ENCODE measurements at places on chromosomes 12 and 14. TPM values are rescaled to one million over a fixed set of nuclear protein-coding genes. Genes with fewer than 3 reads are reported as not detected.

Gene CIROP
- total RNA-seq: not detected

Gene PA2G4
- total RNA-seq: 248 TPM

Gene DCN
- not detected for total RNA-seq

Gene AP1G2
- total RNA-seq: 107 TPM

Gene ACSM4
- total RNA-seq: not detected

Gene SDR9C7
- not detected for total RNA-seq

Gene ALKBH2
- total RNA-seq: 24.4 TPM

Gene GALNT9
- total RNA-seq: 0.35 TPM

Gene WDHD1
- 93.7 TPM for total RNA-seq

Gene CD4
- 0.88 TPM for total RNA-seq

DNA sequence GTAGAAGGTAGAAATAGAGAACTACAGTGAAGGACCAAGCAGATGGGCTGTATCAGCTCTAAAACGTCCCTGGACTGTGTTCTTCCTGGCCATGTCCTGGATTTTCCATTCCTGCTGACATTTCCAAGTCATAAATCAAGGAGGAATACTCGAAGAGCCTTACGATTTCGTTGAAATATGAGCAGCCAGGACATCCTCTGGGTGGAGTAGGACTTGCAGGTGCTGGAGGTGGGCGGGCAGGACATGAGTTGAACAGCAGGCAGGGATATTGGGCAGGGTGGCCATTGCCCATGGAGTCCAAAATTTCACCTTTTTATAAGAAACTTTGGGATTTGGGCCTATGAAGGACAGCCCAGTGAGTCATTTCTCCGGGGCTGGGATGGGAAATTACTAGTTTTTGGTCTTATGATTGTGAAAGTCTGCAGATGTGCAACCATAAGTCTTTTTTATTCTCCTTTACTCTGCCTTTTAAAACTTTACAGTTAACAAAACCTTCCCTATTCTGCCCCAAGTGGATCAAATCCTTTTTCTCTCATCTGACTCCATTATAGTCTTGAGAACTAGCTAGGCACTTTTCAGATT is 88.8 kb downstream of the TMX1 start:
- DNase-seq: no peak

DNA sequence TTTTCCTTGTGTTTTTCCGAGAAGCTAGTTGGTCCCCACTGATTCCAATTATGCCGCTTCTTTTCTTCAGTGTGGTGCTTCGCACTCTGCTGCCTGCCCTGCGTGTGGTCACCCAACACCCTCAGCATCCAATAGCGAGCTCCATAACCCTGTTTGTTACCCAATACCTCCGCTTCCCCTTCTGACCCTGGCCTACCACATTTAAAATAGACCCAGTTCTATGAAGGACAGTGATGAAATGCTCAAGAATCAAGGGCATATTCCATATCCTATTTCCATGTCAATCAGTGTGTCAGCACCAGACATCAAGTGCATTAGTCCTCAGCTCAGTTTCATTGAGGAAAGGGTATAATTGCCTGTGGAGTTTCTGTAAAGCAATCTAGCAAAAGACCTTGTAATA is 9.5 kb downstream of the NDRG2 start:
- DNase-seq: no peak

DNA sequence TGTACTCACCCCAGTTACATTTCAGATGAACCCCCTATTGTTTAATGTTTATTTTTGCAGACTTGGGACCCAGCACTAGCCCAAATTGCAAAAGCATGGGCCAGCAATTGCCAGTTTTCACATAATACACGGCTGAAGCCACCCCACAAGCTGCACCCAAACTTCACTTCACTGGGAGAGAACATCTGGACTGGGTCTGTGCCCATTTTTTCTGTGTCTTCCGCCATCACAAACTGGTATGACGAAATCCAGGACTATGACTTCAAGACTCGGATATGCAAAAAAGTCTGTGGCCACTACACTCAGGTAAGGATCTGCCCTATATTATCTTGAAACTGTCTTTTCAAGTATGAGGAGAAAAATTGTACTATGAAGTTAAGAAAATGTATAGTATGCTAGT is 1.2 kb downstream of the GLIPR1 start:
- DNase-seq: no peak

DNA sequence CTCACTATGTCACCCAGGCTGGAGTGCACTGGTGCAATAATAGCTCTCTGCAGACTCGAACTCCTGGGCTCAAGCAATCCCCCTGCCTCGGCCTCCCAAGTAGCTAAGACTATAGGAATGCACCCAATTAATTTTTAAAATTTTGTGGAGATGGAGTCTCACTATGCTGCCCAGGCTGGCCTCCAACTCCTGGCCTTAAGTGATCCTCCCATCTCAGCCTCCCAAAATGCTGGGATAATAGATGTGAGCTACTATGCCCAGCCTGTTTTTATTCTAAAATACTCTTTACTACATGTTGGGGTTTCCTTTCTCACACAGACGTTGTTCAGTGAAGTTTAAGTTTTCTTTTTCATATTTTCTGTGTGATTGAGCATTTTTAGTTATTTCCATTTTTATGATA is 60.9 kb upstream of the DUSP6 start:
- no peak for DNase-seq

DNA sequence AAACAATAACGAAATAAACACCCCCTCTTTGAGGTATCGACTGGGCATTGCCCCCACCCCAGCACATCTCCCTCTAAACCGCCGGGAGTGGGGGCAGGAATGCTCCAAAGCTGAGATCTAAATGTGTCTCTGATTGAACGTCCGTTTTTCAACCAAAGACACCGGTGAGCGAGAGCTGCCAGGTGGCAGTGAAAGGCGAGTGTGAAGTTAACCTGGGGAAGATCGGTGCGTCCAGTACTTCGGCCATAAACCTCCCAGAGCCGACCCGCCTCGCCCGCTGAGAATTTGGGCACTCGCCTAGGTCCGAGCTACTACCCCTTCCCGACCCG is 625 bp downstream of the ANGEL1 start:
- DNase-seq: no peak

- no peak for DNase-seq
These were observed 786.1 kb downstream of the TMTC2 start for GRCh38 chr12:83472772-83473171.

- DNase-seq: no peak
These were observed 199.1 kb downstream of the SLC5A8 start for GRCh38 chr12:101010896-101011295.

GRCh38 chr14:105635560-105635959 is 109.2 kb downstream of the TMEM121 start:
- no peak for DNase-seq

- peak; percentile 57 for DNase-seq
These were observed 8.5 kb upstream of the PTPRB start for GRCh38 chr12:70645494-70646317.

GRCh38 chr12:54697851-54698250 is 49.7 kb upstream of the DCD start:
- no peak for DNase-seq

DNA sequence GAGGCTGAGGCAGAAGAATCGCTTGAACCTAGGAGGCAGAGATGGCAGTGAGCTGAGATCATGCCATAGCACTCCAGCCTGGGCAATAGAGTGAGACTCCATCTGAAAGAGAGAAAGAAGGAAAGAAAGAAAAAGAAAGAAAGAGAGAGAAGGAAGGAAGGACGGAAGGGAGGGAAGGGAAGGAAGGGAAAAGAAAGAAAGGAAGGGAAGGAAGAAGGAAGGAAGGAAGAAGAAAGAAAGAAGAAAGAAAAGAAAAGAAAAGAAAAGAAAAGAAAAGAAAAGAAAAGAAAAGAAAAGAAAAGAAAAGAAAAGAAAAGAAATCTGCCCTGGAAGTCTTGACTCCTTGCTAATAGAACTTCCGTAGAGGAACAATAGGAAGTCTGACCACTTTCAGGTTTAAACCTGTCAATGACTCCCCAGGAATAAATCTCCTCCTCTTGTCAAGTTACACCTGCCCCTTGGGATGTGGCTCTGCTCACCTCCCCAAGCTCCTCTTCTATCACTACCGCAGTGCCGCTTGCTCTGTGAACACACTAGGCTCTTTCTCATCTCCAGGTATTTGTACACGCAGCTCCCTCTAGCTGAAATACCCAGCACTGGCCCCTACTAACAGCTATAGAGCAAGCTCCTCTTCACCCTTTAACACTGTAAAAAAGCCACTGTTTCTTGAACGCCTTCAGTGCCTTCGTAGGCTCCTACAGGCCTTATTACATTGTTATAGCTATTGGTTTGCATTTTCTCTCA is 773.1 kb upstream of the TBX3 start:
- DNase-seq: peak; percentile 80

DNA sequence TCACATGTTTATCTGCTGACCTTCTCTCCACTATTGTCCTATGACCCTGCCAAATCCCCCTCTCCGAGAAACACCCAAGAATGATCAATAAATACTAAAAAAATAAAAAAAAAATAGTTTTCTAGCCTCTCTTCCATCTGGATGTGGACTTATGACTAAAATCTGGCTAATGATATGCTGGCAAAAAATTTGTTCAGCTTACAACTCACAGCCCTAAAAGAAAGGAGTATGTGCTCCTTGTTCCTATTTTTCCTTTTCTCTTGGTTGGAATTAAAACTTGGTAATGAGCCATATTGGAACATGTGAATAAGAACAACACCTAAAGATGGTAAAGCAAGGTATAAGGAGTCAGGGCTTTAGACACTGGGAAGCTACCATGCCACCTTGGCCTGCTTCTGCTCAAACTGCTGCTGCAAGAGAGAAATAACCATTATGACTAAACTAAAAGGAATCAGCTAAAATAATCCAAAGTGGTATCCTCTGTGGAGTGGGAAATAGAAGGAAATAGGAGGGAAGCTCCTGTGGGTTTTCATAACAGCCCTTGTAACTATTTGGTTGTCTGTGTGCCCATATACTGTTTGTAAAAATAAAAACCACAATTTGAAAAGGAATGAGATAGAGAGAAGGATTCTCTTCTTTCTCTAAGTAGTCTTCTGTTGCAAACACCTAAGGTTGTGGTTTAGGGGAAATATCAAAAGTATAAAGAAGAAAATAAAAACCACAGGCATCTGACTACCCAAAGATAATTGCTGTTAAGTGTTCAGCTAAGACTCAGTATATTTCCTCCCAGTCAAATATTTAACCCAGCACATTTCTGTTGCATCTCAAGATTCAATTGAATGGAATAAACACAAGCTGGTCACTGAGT is 53.8 kb downstream of the SDR9C7 start:
- DNase-seq: no peak

DNA sequence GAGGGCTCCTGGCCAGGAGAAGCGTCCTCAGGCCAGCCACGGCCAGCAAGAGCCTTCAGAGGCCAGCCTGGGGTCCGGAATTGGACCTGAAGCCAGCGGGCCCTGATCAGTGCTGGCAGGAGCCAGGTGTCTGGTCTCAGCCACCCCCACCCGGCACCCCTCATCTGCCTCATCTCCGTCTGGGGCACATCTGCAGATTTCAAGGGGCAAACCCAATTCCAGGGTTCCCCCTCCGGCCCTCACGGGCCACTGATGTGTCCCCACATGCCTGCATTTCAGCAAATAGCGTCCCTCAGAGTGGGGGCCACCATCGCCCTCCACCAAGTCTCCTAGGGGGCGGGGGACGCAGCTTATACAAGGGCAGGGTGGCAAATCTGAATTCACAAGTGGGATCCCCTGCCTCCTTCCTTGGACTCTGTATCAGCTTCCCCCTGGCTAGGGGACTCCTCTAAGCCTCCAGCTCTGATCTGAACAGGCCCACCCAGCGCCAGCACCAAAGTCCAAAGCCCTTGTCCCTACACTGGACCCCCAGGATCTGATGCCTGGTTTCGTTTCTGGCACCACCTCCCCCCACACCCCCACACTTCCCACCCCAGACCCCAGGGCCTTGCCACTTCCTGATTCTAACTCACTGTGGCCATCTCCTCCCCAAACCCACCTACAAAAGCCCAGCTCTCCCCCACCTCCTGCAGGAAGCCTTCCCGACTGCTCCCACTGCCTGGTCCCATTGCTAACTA is 10.1 kb downstream of the TMEM179 start:
- DNase-seq: no peak

DNA sequence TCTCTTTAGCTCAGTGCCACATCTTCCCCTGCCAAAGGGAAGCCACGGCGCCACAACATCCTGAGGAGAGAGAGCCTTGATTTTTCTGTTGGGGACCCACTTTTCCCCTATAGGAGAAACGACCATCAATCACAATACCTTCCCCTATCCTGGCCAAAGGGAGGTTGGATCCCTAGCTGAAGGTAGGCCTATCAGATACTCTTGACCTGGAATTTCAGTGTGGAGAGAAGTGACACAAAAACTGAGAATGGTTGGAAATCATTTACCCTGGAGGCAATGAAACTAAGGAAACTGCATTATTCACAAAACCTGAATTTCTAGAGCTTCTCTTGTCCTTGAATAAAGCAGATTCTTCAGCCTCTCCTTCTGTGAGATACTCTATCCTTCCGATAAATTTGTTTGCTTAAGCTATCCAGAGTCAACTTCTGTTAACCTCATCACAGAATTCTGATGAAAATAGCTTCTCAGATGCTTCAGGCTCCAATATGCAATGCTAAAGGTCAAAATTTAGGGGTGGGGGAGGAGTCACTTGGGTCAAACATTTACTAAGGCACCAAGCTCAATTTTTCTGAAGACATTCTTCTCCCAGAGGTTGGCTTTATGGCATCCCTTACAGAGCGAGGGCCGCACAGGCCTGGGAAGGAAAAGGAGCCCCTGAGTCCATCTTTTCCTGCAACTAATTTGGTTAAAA is 27.0 kb upstream of the DUSP6 start:
- DNase-seq: no peak

- no peak for DNase-seq
These were observed 177.5 kb upstream of the RTL1 start for GRCh38 chr14:101080922-101081593.

DNA sequence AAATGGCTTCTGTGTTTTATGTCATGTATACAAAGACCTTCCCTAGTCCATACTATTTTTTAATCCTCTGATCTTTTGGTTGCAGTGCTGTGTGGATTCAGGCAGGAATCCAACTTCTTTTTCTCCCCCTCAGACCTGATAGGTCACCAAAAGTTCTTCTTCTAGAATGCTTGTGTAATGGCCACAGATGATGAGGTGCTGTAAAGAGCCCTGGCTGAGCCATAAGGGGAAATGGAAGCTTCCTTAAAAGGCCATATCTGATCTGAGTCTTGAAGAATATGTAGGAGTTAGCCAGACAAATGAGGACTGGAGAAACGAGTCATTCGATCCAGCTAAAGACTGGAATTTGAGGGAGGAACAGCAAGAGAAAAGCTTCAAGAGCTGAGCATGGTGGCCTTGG is 353.9 kb downstream of the PCNX1 start:
- no peak for DNase-seq

GRCh38 chr12:45575823-45576475 is 153.6 kb upstream of the ARID2 start:
- no peak for DNase-seq

DNA sequence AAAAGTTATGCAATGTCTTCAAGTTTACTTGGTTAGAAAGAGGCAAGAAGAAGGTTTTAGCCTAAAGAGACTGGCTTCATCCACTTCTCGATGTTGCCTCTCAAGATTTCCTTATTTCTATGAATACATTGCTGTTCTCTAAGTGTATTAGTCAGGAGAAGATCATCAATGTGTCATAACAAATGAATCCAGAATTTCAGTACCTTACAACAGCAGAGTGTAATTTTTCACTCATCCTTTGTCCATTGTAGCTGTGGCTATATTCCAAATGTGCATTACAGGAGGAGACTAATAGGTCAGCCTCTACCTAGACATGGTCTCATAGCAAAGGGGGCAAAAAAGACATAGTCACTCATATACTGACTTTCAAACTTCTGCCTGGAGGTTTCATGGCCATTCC is 579.1 kb downstream of the PRKD1 start:
- no peak for DNase-seq

Data from H9 (cell line).